SK-N-SH (cell line): ENCODE measurements at places on chromosomes 5 and 9. TPM values are rescaled to one million over a fixed set of nuclear protein-coding genes. Genes with fewer than 3 reads are reported as not detected.

DNA sequence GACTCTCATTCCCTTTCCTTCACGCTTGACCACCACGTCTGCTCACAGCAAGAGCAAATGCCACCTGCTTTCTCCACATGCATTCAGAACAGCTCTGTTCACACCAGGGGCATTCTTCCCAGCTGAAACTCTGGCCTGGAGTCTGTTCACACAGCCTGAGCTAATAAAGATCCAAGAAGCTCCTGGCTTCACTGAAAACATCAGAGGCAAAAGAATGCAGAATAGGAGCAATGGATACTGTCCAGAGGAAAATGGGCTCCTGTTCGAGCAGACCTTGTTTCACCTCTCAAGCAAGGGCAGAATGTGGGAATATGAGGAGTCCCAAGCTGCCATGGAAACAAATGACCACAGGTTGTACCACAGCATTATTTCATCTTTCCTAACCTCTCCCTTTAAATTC lies 402.7 kb upstream of the TNC start:
- DNase-seq = no peak

DNA sequence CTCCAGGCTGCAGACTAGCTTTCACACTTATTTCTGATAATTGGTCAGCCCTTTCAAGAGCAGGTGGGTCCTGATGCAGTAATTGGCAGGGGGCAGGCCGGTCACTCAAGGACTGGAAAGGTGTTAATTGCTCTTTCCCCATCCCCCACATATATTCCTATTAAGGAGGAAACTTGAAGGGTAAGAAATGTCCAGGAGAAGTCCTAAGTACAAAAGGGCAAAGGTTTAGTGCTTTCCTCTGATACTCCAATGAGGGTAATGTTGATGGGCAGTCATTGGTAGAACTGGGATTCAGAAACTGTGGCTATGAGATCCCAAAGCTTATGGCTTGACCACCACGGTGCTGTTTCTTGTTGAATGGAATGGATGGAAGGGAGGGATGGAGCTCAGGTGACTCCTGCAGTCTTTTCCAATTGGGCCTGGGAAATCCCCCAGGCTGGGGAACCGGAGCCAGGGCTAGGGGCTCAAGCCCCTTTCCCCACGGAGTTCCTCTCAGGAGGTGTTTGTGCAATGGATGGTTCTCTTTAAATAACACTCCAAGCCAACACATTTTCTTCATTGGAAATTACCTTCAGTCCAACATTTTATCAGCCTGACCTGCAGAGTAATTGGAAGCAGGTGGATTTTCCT lies 103.2 kb upstream of the ALDH1B1 start:
- DNase-seq = no peak

GRCh38 chr5:16134204-16134603 lies 45.4 kb downstream of the MARCHF11 start:
- no peak for DNase-seq

Gene ALDH7A1
- 44.5 and 55.6 TPM in 2 replicates for polyA plus RNA-seq

DNA sequence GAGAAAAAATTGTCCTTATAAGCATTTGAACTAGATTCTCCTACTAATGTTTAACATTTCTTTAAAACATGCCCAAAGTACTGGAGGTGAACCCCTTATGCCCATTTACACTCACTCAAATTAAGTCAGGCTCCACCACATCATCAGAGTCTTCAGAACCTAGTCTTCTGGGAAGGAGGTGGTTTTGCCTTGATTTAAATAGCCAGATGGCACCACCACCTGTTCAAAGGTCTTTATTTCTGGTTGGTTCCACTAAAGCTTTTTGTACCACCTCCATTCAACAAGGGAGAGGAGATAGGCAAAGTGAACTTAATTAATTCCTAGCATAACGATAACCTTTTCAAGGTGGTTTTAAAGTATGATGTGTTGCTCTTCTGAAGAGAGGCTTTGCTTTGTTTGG lies 189.5 kb downstream of the SLF1 start:
- DNase-seq = no peak

- DNase-seq = peak; percentile 55
Observed at GRCh38 chr5:135026645-135027265, 7.3 kb downstream of the PITX1 start.

- DNase-seq = no peak
Observed at GRCh38 chr9:69762527-69762926, 2.7 kb upstream of the PTAR1 start.
